ENCODE measurements at places on chromosomes 4 and X.

DNA sequence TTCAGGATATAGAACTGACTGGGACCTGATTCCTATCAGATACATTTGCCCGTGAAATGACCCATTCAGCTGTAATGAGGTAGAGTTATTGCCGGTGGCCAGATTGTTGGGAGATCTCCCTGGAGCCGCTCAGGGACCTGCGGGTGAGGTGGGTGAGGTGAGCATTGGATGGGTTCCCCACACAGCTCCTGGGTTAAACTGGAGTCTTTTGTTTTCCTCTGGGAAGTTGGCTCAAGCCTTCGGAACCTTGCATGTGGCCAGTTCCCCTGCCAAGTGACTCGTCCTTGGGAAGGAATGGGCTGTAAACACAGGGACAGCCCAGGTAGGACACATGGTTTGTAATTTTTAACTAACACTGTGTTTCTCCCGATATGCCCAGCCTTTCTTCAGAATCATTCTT, 31.6 kb upstream of the KIT start:
- DNase-seq, result no peak

- no peak for DNase-seq
These were observed 221.2 kb upstream of the PABPC4L start for GRCh38 chr4:134422776-134423175.

GRCh38 chrX:71222929-71223328, at the start of gene GJB1:
Gene GJB1 (plus strand): TSS chrX:71223224. CDS start chrX:71223708, 484 bp downstream.
- no peak for DNase-seq

DNA sequence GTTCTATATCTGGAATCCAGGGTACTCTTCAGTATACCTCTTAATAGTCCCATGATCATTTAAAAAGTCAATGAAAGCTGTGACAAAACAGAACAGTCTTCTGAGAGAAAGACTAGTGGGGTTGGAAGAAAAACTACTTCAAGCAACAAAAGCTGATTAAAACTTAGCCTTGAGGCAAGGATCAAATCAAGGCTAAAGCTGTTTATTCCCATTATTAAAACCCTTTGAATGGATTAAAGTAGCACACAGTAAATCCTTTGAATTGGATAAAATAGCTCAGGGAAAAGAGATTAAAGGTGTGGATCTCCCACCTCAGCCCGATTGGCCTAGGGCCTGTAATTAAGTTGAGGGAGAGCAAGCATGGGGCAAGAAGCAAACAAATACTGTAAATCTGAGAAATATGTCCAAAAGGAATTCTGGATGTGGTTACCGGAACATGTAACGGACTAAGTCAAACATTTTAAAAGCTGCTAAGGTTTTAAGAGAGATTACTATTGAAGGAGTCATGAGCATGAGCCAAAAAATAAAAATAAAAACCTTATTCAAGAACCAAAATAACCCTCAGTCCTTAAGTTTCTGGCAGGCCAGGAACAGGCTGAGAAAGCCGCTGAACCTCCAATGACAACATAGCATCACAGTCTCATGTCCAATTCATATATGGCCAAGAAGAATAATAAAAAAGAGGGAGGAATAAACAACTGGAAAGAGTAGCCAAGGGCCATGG, 257.3 kb upstream of the NEIL3 start:
- no peak for DNase-seq

- DNase-seq, result no peak
These were observed 46.8 kb upstream of the ELF2 start for GRCh38 chr4:139223682-139224317.

DNA sequence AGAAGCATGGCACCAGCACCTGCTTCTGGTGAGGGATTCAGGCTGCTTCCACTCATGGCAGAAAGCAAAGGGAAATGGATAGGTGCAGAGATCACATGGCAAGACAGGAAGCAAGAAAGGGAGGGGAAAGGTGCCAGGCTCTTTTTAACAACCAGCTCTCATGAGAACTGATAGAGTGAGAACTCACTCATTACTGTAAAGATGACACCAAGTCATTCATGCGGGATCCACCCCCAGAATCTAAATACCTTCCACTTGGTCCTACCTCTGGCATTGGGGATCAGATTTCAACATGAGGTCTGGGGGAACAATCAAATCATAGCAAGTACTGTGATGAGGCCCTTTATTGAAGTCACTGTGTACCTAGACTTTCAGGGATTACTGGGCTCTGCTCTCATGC, 72.0 kb upstream of the PRDM5 start:
- DNase-seq, result no peak

DNA sequence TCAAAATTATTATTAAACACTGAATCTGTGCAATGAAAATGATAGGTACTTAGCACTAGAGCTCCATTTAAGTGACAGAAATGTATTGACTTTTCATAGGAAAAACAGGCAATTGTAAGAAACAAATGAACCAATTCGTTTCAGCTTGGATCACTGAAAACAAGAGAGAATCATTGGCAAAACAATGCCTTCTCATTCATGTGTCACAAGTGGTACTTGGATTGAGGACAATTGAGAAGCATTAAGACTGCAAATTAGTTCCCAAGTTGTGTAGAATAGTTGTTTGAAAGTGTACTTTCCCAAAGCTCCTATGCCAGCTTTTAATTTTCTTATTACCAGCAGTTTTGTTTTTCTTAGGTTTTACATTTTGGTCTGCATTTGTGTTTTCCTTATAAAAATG, 20.6 kb downstream of the CNKSR2 start:
- no peak for DNase-seq

GRCh38 chr4:106587558-106587957, 219.0 kb upstream of the GIMD1 start:
- DNase-seq, result peak; percentile 12

GRCh38 chr4:158458271-158458895, 63.3 kb upstream of the RXFP1 start:
- no peak for DNase-seq

DNA sequence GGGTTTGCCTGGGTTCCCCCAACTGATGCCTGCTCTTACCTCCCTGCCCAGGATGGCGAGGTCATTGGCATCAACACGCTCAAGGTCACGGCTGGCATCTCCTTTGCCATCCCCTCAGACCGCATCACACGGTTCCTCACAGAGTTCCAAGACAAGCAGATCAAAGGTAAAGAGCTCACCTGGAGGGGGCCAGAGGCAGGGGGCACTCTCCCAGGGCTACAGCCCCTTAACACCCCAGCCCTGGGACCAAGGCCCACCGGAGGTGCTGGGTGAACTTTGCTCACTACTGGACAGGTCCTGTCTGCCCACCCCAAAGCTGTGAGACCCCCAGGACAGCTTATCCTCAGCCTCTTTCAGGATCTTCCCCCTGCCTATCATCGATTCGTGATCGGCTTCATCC, 24.5 kb downstream of the HTRA3 start:
- DNase-seq, result no peak

DNA sequence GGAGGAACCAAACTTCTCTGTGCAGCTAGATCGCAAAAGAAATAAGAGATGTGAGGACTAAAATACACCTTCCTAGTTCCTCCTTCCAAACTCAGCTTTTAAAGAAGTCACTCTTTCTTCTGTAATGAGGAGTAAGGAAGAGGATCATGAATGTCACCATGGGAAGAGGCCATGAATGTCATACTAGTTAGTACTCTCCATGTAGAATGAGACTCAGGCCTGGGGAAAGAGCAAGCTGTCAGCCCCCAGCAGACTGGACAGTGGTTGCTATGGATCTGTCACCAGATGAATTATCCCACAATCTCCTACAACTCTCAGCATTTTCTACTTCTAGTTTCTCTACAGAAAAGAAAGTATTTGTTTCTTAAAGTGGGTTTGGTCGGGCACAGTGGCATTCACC, 57.1 kb upstream of the PRDM8 start:
- no peak for DNase-seq

DNA sequence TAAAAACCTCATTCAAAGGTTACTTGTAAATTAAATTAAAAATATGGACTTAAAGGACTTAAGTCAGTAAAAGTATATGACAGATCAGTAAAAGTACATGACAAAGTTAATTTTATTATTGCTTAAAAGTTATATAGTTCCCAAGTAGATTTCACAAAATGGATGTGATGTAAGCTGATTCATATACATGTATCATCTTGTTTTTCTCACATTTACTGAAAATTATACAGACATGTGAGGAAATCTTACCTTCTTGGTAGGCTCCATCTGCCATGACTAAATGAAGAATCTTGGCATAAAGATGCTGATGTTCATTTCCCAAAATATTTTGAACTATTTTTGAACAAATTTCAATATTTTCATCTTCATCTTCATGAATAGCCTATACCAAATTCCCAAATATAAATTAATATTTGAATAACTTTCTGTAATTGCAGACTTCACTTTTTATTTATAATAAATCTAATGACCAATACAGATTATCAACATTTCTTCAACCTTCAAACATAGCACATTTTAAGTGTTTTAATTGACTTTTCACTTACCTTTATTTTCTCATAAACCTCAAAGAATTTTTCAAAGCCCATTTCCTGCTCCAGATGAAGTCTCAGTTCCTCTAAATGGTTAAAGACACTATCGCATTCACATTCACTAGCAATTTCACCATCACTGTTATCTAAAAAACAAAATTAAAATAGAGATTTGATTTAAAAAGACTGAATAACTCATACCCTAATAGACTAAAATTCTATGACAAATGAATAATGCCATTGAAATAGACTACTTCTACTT, 129.4 kb upstream of the SH3RF1 start:
- DNase-seq, result no peak

DNA sequence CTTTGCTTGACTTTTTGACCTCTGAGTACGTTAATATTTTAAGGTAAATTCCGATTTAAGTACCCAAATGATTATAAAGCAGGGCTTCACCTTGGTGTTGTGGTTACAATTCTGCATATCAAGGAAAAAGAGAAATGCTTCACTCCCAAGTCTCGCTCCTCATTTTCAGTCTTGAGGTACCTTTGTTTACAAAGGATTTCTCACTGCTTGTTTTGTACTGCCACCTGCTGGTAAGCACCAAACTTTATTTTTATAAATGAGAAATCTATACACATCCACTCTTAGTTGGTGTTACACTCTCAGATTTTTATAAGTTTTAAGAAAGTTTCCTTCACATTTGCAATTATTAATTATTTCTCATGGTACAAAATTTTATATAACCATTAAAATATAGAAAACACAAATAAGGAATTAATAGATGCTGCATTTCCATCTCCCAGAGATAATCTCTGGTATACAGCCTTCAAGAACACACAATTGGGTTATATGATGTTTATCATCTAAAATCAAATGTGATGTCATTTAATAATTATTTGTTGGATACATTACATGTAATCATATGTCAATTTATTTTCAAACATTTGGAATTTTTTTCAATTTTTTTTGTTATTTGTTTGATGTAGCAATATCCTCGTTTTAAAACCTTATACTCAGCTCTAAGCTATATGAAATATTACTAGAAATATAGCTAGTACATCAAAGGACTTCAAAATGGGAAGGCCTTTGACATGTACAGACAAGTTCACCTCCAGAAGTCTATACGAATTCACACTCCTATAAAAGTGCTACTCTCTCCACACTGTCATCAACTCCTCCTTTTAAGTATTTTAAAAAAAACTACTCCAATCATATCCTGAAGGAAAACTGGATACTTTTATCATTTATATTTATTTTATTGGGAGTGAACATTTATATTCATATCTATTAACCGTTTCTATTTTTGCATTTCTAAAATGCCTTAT, 179.9 kb downstream of the KCNIP4 start:
- DNase-seq, result no peak

GRCh38 chrX:150983521-150984168, 510 bp downstream of the HMGB3 start:
- no peak for DNase-seq

- DNase-seq, result no peak
These were observed 271.0 kb downstream of the AFF2 start for GRCh38 chrX:148771440-148771839.

- no peak for DNase-seq
These were observed 57.5 kb downstream of the MAML3 start for GRCh38 chr4:140096483-140096861.

- DNase-seq, result no peak
These were observed 133.8 kb downstream of the PALLD start for GRCh38 chr4:168630445-168631187.

DNA sequence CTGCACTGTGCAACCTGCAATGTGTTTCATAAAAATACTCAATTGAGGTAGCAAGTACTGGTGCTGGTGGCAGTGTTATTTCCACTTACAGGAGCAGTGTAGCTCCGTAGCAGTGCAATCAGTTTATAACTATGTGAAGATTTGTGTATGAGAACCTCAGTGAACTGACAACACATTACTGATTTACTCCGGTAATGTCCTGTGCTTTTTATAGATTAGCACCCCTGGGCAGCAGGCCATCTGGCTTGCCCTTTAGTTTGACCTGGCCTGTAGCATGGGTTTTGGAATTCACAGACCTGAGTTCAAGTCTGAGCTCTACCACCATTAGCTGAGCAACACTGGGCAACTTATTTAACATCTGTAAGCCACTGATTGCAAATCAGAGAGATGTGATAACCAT, 78.6 kb upstream of the GBA3 start:
- DNase-seq, result no peak

- DNase-seq, result no peak
These were observed 1.3 kb downstream of the MTHFD2L start for GRCh38 chr4:74159143-74159709.

DNA sequence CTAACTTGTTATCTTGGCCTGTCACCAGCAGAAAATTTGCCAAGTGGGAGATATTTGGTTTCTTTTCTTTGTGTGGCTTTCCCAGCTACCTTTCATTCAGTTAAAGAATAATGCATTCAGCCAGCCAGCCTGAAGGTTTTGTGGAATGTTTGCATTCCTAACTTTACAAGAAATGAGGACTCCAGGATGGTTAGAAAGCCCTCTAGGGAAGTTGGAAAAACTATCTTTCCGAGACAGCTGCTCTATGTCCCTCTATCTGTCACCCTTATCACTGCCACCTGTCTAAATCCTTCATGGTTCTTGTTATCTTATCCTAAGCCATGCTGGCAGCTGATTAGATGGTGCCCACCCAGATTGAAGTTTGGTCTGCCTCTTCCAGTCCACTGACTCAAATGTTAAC, 384.2 kb downstream of the SH3BGRL start:
- no peak for DNase-seq

DNA sequence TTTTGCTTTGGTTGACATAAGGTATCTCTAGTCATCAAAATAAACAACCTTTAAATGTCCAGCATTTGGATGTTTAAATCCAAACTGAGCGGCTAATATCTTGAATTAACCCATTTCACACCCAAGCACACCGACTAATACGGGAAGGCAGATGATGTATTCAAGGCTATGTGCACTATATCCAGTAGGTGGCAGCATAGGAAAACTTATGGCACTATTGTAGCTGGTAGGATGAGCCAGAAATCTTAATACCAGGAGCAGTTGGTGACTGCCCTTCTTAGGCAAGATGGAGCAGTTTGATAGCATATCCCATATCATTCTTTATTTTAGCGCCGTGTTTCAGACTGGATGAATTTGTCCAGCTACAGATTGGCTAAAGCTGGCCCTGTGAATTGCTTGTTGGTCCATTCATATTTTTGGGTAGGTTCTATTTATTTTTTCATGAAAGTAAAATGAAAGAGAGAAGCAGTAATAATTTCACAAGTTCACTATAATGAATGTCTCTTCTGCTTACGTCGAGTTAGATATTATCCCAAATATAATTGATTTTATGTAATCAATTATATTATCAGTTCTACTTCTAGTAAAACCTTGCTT, 24.4 kb downstream of the UCHL1 start:
- peak; percentile 86 for DNase-seq

GRCh38 chrX:136310411-136310810, 9.6 kb downstream of the ADGRG4 start:
- DNase-seq, result no peak

- DNase-seq, result no peak
These were observed 341.0 kb downstream of the NAP1L3 start for GRCh38 chrX:93332329-93332728.

- DNase-seq, result no peak
These were observed 98.0 kb upstream of the NDP start for GRCh38 chrX:44071070-44071645.

All from NCI-H187 treated with DMSO at 0.1 percent for 48 hours (cell line).